ENCODE measurements at places on chromosomes 16 and 17. TPM values are rescaled to one million over a fixed set of nuclear protein-coding genes. Genes with fewer than 3 reads are reported as not detected.

The CCDC200 gene
- not detected for polyA plus RNA-seq

The GP2 gene
- polyA plus RNA-seq, result not detected

The GUCY2D gene
- 0.14 TPM for polyA plus RNA-seq

The CA5A gene
- polyA plus RNA-seq, result not detected

The MEIOB gene
- polyA plus RNA-seq, result 3.5 TPM

The KRT14 gene
- polyA plus RNA-seq, result 0.09 TPM

The KCNH6 gene
- polyA plus RNA-seq, result not detected

The ZP2 gene
- polyA plus RNA-seq, result not detected

The SEZ6L2 gene
- 9.0 TPM for polyA plus RNA-seq

The SLC16A13 gene
- polyA plus RNA-seq, result 10.9 TPM

The EVPLL gene
- 0.05 TPM for polyA plus RNA-seq

The KRT31 gene
- not detected for polyA plus RNA-seq

The TLCD3A gene
- 28.5 TPM for polyA plus RNA-seq

The CPHXL2 gene
- not detected for polyA plus RNA-seq

The DPEP2 gene
- not detected for polyA plus RNA-seq

The RAP1GAP2 gene
- 8.3 TPM for polyA plus RNA-seq

The CD7 gene
- polyA plus RNA-seq, result not detected

The WNT9B gene
- 0.07 TPM for polyA plus RNA-seq

The PMM2 gene
- 72.5 TPM for polyA plus RNA-seq

The FOXC2 gene
- polyA plus RNA-seq, result 0.46 TPM

The IL34 gene
- polyA plus RNA-seq, result 0.40 TPM

The C16orf74 gene
- 8.0 TPM for polyA plus RNA-seq
